ENCODE measurements at places on chromosomes 3 and 15.

DNA sequence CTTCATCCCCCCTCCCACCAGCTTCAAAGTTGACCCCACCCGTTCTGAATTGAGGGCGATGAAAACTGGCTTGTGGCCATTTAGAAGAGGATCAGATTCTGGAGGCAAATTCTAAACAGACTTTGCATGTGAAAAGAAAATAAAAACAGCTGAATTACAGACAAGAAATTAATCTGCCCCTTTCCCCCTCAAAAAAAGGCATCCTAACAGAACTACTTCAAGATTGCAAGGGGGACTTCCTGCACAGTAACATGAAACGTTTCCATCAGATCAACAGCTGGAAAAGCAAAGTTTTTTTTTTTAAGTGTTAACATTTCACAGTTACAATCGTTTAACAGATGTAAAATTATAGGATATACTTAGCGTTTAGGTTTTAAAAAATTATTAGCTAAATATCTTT is 229.3 kb downstream of the RORA start:
- no peak for DNase-seq

- no peak for DNase-seq
Measured at GRCh38 chr15:96300836-96301235, 29.7 kb upstream of the NR2F2 start.

DNA sequence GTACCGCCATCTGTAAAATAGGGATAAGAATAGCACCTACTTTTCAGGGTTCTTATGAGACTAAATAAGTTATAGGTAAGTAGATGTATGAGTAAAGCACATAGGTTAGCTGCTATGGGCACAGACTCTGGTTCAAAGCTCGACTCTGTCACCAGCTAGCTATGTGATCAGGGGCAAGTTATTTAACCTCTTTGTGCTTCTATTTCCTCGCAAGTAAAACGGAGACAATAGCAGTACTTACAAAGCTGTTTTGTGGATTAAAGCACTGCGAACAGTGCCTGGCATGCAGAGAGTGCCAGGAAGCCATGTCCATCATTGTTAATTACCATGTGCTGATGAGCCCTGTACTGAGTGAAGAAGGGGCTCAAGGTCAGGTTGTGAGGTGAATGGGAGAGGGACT is 1.9 kb downstream of the LAMP3 start:
- no peak for DNase-seq

DNA sequence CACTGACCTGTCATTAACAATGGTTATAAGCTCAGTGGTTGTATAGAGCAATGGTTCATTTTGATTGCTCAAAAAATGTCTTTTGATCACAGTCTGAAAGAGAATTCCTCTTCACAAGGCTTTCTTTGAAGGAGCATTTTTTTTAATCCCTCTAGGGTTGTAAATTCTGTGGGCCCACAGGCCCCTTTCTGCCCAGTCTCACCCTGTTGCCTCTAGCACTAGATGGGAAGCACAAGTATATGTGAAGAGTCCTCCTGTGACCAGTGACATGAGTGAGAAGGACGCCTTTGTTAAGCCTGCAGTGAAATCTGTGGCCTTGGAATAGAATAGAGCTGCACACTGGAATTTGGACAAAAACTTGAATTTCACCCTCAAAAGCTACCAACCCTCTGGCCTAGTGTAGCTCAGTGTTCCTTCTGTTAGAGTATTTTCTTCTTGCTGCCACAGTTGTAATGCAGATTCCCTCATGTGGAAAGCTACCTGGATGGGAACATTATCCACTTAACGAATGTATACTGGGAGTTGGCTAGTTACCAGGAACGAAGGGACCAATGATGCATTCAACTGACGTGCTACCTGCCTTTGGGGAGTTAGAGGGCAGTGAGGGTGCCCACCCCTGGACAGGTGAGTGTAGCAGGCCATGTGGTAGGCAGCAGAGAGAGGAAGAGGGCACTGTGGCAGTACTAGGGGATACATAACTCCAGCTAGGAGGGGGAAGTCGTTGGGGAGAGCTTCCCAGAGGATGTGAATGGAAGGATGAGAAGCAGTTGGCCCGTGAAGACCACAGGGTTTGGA is 28.3 kb upstream of the RYR3 start:
- DNase-seq, result no peak

DNA sequence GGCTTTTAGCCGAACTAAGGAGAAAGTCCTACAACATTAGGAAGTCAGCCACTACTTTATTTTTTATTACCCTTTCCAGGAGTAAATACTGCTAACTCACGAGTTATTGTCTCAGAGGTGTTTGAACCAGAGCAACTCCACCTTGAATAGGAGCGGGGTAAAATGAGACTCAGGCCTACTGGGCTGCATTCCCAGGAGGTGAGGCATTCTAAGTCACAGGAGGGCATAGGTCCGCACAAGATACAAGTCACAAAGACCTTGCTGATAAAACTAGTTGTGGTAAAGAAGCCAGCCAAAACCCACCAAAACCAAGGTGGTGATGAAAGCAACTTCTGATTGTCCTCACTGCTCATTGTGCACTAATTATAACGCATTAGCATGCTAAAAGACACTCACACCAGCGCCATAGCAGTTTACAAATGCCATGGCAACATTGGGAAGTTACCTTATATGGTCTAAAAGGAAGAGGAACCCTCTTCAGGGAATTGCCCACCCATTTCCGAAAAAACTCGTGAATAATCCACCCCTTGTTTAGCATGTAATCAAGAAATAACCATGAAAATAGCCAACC is 555.9 kb downstream of the IGSF11 start:
- DNase-seq, result no peak

GRCh38 chr3:146250449-146251382 is at the start of gene PLSCR4:
TSS of gene PLSCR4 (minus strand) at chr3:146251105. CDS start at chr3:146222071, 29,034 bp downstream.
- no peak for DNase-seq

- no peak for DNase-seq
Measured at GRCh38 chr15:43255376-43255775, 11.4 kb downstream of the TGM5 start.
